Aorta (tissue), 5 donors: ENCODE measurements at places on chromosomes 1 and 21. TPM values are rescaled to one million over a fixed set of nuclear protein-coding genes. Genes with fewer than 3 reads are reported as not detected.

DNA sequence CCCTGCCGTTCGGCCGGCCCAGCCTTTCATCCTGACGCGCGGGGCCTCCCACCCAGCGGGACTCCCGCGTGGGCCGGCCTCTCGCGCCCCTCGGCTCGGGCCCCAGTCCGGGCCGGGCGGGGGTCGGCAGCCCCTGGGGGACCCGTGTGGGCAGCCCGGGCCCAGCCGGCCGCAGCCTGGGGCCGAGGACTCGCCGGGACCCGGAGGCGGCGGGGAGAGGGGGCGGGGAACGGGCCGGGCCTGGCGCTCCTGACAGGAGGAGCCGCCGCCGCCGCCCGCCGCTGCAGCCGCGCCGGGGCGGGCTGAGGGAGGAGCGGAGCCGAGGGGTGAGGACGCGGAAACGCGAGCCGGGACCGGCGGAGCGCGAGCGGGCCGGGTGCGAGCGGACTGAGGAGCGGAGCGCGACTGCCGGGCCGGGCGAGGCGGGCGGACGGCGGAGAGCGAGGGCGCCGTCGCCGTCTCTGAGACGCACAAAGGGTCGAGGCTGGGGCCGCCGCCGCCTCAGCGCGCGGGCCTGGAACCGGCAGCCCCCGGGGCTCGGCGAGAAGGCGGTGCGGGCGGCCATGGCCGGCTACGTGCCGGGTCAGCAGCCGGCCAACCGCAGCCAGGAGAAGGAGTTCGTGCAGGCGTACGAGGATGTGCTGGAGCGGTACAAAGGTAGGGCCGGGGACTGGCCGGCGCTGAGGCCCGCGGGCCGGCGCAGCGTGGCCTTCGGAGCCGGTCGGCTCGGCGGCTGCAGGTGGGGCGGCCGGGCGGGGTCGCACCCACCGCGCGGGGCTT, 79.1 kb downstream of the NDUFS5 start:
- H3K4me3 ChIP-seq, result peak overlapping the region; percentile 42
- H3K36me3 ChIP-seq, result no peaks in the 10 kb centered on the region
- peak; percentile 86 for DNase-seq
- H3K27ac ChIP-seq, result peak overlapping the region; percentile 88

GRCh38 chr1:204377800-204378668, 18.3 kb upstream of the PLEKHA6 start:
- H3K4me3 ChIP-seq, result peak overlapping the region; percentile 6
- no peaks in the 10 kb centered on the region for H3K36me3 ChIP-seq
- no peak overlapping the region for H3K27ac ChIP-seq

The ACTN2 gene
- 40.5 TPM for total RNA-seq

The HSD3B1 gene
- total RNA-seq, result not detected

GRCh38 chr1:184215274-184215925, 163.9 kb downstream of the TSEN15 start:
- no peak overlapping the region for H3K4me3 ChIP-seq
- no peak for DNase-seq
- H3K36me3 ChIP-seq, result no peaks in the 10 kb centered on the region

- H3K27ac ChIP-seq, result no peak overlapping the region
- no peaks in the 10 kb centered on the region for H3K27me3 ChIP-seq
- H3K4me1 ChIP-seq, result no peaks in the 10 kb centered on the region
- H3K36me3 ChIP-seq, result no peaks in the 10 kb centered on the region
- no peak overlapping the region for H3K4me3 ChIP-seq
- no peak for DNase-seq
These were observed 216.6 kb downstream of the HHIPL2 start for GRCh38 chr1:222331340-222331739.

GRCh38 chr1:178109348-178110143, 15.6 kb downstream of the RASAL2 start:
- no peaks in the 10 kb centered on the region for H3K4me1 ChIP-seq
- H3K27ac ChIP-seq, result no peak overlapping the region
- no peak for DNase-seq
- H3K4me3 ChIP-seq, result no peak overlapping the region
- no peaks in the 10 kb centered on the region for H3K36me3 ChIP-seq

DNA sequence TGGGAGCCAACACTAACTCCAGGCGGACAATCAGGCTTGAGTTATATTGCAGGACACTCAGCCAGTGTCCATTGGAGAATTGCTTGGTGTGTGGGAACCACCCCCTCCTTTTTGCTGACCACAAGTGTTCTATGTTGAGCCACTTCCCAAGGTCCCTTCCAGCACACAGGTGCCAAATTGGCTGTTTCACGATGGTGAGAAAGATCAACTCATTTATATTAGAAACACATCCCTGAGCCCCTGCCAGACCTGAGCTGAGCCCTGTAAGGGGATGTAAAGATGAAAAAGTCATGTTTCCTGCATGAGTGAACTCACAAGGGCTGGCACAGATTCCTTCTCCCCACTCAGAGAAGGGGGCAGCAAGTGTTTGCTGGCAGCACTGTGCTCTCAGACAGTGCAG, 96.5 kb downstream of the KCNN3 start:
- DNase-seq, result peak; percentile 31
- H3K36me3 ChIP-seq, result no peaks in the 10 kb centered on the region
- H3K4me3 ChIP-seq, result no peak overlapping the region
- H3K4me1 ChIP-seq, result no peaks in the 10 kb centered on the region

DNA sequence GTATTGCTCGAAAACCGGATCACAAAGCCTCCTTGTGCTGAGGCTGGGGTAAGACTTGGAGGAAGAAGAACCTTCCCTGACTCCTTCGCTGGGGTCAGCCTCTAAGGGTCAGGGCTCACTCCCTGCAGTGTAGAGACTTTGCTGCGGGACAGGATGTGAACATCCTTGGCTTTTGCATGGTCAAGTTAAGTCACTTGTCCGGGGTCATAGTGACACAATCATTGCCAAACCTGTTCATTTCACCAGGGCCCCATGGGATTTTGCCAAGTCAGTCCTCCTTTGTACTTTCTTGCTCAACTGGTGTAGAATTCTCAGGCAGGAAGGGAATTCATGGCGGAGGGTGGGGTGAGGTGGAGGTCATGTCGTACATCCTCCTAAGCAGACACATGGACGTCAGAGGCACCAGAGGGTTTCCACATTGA, 24.7 kb upstream of the IL10 start:
- H3K36me3 ChIP-seq, result no peaks in the 10 kb centered on the region
- no peak overlapping the region for H3K4me3 ChIP-seq
- no peak for DNase-seq

DNA sequence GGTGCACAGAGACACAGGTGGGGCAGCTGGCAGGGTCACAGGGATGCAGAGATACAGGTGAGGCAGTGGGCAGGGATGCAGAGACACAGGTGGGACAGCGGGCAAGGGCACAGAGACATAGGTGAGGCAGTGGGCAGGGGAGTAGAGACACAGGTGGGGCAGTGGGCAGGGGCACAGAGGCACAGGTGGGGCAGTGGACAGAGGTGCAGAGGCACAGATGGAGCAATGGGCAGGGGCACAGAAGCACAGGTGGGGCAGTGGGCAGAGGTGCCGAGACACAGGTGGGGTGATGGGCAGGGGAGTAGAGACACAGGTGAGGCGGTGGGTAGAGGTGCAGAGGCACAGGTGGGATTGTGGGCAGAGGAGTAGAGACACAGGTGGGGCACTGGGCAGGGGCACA, 117.3 kb upstream of the KLHDC7A start:
- no peak overlapping the region for H3K4me3 ChIP-seq
- DNase-seq, result peak; percentile 51
- H3K36me3 ChIP-seq, result no peaks in the 10 kb centered on the region
- no peak overlapping the region for H3K27ac ChIP-seq
- H3K4me1 ChIP-seq, result no peaks in the 10 kb centered on the region
- H3K27me3 ChIP-seq, result no peaks in the 10 kb centered on the region

DNA sequence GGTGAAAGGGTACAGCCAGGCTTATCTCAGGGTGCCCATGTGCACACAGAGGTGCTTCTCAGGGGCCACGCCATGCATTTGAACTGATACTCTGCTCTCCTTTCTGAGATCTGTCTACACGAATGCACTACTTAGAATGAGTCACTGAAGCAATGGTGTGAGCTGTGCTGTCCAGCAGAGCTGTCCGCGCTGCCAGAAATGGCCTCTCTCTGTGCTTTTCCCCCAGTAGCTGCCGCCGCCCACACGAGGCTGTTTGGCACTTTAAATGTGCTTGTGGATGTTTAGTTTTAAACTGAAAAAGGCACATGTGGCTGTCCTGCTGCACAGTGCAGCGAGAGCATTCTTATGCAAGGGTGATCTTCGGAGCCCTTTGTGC, 87.1 kb upstream of the COL6A1 start:
- H3K27me3 ChIP-seq, result no peaks in the 10 kb centered on the region
- no peak overlapping the region for H3K27ac ChIP-seq
- H3K4me3 ChIP-seq, result no peak overlapping the region
- H3K36me3 ChIP-seq, result no peaks in the 10 kb centered on the region
- H3K4me1 ChIP-seq, result no peaks in the 10 kb centered on the region

- H3K27ac ChIP-seq, result no peak overlapping the region
- no peaks in the 10 kb centered on the region for H3K27me3 ChIP-seq
- H3K4me1 ChIP-seq, result no peaks in the 10 kb centered on the region
These were observed 10.6 kb upstream of the LRRC39 start for GRCh38 chr1:100188617-100189016.

DNA sequence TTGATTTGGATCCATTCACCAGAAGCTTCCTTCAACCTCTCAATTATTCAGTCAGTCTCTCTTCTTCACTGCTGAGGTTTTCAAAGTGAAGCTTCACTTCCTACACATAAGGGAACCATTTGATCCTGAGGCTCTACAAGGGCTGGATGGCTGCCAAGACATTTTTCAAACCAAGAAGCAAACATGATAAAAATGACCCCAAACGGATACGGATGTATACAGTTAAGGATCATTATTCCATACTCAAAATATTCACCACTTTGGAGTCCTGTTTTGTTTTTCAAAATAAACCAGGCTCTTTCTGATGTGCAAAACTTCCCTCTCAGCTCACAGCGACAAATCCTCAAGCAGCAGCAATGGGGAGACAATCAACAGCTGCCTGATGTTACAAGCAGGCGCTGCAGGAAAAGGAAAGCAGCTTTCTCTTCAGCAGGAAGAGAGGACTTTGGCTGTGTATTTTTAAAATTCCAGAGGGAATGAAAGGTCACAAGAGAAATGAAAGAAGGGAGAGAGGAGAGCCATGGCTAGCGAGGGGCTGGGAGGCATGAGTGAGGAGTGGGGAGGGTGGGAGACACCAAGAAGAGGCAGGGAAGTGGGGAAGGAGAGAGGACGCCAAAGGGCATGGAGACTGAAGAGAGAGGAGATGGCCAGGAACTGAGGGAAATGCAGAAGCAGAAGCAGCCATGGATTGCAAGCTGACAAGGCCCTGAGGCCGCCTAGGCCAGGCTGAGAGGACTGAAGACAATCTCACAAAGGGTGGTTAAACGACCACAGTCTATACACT, 145.4 kb downstream of the SLC45A1 start:
- DNase-seq, result no peak
- peaks cover 3% of the 10 kb centered on the region for H3K4me1 ChIP-seq
- H3K4me3 ChIP-seq, result no peak overlapping the region

- no peak overlapping the region for H3K4me3 ChIP-seq
- H3K36me3 ChIP-seq, result no peaks in the 10 kb centered on the region
- no peaks in the 10 kb centered on the region for H3K4me1 ChIP-seq
- no peak overlapping the region for H3K27ac ChIP-seq
- H3K27me3 ChIP-seq, result no peaks in the 10 kb centered on the region
These were observed 4.8 kb downstream of the ACP6 start for GRCh38 chr1:147665521-147665920.

GRCh38 chr1:20615946-20616846, 17.1 kb upstream of the PINK1 start:
- DNase-seq, result no peak
- no peak overlapping the region for H3K4me3 ChIP-seq
- H3K36me3 ChIP-seq, result no peaks in the 10 kb centered on the region
- H3K27me3 ChIP-seq, result no peaks in the 10 kb centered on the region

DNA sequence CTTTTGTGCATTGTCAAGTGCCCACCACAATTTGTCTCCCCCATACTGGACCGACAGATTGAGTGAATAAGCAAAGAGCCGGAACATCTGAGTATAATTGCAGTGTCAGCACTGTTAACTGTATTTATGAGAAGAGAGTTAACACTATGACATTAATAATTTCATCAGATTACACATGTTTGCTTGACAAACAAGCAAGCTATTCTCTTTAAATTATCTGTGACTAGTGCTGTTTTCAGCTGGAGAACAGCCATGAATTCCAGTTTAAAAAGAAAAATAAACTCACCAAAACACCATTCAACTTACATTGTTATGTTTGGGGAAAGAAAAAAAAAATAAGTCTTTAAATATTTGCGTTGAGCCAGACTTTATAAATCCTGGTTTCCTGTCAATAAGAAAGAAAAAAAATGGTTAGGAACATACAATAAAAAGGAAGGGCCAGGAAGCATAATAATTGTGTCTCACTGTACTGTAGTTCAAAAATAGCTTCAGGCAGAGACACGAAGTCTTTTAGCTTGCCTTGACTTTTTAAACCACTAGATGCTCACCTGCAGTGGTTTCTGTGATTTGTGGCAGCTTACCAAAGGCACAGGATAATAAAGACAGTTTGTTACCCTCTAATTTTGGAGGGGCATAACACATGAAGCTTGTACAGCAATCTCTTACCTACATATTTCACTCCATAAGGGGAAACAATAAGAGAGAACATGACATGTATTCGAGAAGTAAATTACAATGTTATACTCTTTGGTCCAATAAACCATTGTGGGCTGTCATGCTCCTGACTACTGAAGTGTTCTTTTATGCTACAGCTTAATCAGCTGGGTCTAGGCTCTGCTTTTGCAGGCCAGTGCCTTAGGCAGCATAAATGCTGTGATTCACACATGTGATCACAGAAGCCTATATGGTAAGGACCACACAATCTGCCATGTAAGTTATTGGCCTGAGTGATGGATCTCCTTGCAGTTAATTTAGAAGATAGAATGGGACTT, 302.0 kb upstream of the ADGRL2 start:
- peaks cover under 1% of the 10 kb centered on the region for H3K4me1 ChIP-seq
- H3K27ac ChIP-seq, result no peak overlapping the region
- H3K4me3 ChIP-seq, result no peak overlapping the region
- no peaks in the 10 kb centered on the region for H3K27me3 ChIP-seq
- DNase-seq, result no peak
- no peaks in the 10 kb centered on the region for H3K36me3 ChIP-seq

The PPIAL4G gene
- 0.13 TPM for total RNA-seq

GRCh38 chr21:27275294-27275927, 308.5 kb upstream of the ADAMTS5 start:
- no peaks in the 10 kb centered on the region for H3K36me3 ChIP-seq
- no peak overlapping the region for H3K27ac ChIP-seq
- peaks cover 3% of the 10 kb centered on the region for H3K4me1 ChIP-seq
- H3K4me3 ChIP-seq, result no peak overlapping the region
- DNase-seq, result no peak

GRCh38 chr1:942864-943533, 16.1 kb downstream of the NOC2L start:
- H3K4me1 ChIP-seq, result no peaks in the 10 kb centered on the region
- H3K4me3 ChIP-seq, result no peak overlapping the region
- no peak overlapping the region for H3K27ac ChIP-seq
- H3K27me3 ChIP-seq, result no peaks in the 10 kb centered on the region
- H3K36me3 ChIP-seq, result no peaks in the 10 kb centered on the region
